ENCODE measurements at places on chromosomes 2 and 18.

DNA sequence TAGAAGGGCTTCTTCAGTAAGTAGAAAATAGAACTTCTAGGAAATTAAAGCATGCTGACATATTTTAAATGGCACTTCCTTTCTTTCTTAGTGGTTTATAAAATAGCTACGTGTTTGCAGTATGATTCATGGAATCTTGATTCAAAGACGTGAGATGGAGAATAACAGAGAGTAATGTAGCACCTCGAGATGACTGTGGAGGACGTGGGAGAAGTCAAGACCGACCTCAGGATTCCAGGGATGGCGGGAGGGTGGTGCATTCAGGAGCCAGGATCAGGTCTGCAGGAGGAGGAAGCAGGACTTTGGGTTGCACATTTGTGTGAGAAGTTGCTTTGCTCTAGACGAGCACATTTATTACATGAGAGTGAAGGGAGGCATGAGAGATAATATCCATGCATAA lies 56.0 kb downstream of the DCDC2C start:
- DNase-seq: no peak

GRCh38 chr2:44169155-44169898 lies 652 bp downstream of the PPM1B start:
- DNase-seq: peak; percentile 4

- DNase-seq: no peak
Measured at GRCh38 chr2:16725549-16725948, 59.9 kb upstream of the CYRIA start.

DNA sequence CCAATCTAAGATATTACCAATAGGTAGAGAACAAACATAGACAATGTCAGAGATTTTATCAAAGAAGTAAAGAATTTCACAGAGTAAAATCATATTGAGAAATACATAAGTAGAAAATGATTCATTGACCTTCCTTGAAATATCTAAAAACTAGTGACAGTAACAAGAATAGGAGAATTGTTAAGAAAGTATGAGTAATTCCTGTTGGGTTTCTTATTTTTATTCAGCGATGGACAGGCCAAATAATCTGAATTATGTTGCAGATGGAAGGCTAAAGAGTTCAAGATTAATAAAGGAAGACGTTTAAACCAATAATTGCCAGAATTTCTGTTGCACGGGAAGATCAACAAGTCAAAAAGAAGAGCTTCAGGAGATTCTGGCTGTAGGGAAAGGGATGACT lies 163.4 kb upstream of the RASGRP3 start:
- no peak for DNase-seq

- DNase-seq: no peak
Measured at GRCh38 chr2:120989512-120990441, 254.1 kb downstream of the GLI2 start.

- no peak for DNase-seq
Measured at GRCh38 chr2:230068651-230069055, at the start of gene SLC16A14. TSS of gene SLC16A14 (minus strand) at chr2:230068924. CDS start at chr2:230059352, 9,572 bp downstream.

DNA sequence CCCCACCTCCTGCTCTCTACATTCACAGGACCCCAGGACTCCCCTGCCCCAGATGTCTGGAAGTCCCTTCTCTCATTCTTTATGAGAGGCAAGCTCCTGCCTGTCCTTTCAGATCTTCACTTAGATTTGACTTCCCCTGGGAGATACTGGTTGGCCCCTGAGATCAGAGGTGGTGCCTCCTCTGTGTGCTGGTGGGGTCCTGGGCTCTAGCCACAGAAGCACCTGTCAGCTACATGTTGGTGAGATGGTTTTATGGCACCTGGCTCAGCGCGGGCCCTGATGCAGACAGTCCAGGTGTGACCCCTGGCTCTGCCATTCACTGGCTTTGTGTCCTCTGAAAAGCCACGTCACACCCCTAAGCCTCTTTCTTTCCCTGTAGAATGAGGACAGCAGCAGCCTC lies 369.6 kb upstream of the ID2 start:
- no peak for DNase-seq
